ENCODE measurements at places on chromosomes 7 and 10. TPM values are rescaled to one million over a fixed set of nuclear protein-coding genes. Genes with fewer than 3 reads are reported as not detected.
A peak's percentile ranks its signal among the peaks of the same experiment; 100 is the strongest.

DNA sequence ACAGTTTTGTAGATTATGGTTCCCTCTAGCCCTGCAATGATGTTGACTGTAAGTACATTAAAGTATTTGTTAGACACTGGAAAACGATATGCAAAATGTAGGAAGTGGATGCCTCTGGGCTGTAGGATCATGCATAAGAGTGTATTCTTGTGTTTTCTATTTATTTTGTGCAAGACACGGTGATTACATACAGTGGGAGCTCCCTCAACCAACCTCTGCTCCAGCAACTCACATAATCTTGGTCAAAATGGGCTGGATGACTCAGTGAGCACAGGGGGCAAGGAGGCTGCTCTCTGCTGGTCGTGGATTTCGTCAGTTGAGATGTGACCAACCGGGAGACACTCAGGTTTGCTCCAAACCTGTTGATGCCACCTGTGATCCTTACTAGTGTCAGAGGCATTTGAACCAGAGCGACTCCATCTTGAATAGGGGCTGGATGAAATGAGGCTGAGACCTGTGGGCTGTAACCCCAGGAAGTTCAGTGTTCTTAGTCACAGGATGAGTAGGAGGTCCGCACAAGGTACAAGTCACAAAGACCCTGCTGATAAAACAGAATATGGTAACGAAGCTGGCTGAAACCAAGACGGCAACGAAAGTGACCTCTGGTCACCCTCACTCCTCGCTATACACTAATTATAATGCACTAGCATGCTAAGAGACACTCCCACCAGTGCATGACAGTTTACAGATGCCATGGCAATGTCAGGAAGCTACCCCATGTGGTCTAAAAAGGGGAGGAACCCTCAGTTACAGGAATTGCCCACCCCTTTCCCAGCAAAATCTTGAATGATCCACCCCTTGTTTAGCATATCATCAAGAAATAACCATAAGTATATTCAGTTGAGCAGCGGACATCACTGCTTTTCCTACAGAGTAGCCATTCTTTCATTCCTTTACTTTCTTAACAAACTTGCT lies 56.4 kb upstream of the FAM20C start:
- DNase-seq, result no peak

DNA sequence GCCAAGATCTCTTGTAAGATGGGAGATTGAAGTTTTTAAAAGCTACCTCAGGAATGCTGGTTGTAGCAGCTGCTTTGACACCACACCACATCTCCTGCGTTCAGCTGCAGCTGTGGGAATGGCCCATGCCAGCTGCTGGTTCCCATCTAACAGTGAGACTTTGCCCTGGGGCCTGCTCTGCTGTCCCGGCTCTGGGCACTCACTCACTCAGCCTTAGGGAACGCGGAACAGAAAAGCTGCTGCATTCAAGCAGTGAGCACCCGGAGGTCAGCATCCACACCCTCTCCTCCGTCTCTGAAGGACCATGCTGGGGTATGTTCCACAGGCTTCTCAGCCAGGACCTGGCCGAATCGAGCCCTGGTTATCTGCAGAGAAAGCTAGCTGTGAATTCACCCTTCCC lies 197.1 kb upstream of the CXCL12 start:
- peak; percentile 27 for DNase-seq

DNA sequence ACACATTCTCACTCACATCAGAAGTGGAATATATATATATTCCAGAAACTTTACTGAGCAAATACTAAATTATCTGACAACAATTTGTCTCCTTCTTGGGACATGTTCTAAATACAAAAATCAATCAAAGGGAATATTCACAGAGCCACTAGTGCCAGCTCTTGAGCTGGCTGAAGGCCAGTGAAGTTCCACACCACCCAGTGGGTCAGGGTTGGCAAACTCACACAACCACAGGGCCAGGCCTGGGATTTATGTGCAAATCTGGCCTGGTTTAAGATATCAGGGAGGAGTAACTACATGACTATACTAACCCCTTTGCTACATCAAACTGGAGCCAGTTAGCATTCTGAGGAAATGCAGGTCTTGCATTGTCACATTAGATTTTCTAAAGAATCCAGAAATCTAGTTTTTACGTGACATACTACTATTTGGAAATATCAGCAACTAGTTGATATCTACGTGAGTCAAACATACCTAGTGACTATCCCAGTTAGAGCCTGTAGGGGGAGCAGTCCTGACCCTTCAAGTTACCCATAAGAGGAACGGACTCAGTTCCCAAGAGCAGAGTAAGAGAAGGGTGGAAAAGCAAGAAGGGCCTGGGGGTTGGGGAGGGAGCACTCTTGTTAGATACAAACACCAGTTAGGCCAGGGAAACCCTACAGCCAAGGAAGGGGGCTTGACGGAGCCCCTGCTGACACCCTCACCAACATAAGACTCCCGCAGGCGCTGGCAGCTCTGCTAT lies 600.4 kb downstream of the KCNMA1 start:
- DNase-seq, result peak; percentile 11

GRCh38 chr7:45147858-45148652 lies 9.5 kb upstream of the RAMP3 start:
- DNase-seq, result no peak

DNA sequence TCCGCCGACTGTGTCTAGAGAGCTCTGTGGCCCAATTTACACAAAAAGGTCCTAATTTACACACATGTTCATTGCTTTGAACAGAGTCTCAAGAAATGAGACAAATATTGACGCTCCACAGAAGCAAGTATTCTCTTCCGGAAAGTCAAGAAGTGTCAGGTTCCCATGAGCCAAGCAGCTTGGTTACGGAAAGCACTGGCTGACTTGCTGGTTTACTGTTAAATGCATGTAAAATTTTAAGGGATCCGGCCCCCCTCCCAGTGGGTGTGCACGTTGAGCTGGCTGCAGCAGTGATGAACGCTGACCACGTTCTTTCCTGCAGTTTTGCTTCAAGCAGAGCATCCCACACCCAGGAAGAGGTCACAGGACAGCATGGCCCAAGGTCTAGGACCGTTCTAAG lies 76.8 kb downstream of the DIP2C start:
- no peak for DNase-seq

- DNase-seq, result no peak
Measured at GRCh38 chr10:112352044-112352443, 21.9 kb upstream of the ACSL5 start.

GRCh38 chr7:141679014-141679413 lies 23.0 kb downstream of the DENND11 start:
- DNase-seq, result no peak

GRCh38 chr10:69835875-69836730 lies 34.4 kb downstream of the COL13A1 start:
- no peak for DNase-seq

GRCh38 chr10:46308666-46309450 lies 22.1 kb downstream of the ANTXRL start:
- DNase-seq, result no peak

- no peak for DNase-seq
Measured at GRCh38 chr10:33939892-33940291, 605.4 kb upstream of the NRP1 start.

GRCh38 chr7:2140216-2141020 lies 92.3 kb downstream of the MAD1L1 start:
- DNase-seq, result no peak

- DNase-seq, result peak; percentile 43
Measured at GRCh38 chr10:52351914-52352330, 37.8 kb downstream of the DKK1 start.

The IDI2 gene
- total RNA-seq, result not detected

The COBL gene
- total RNA-seq, result not detected

All from M059J (cell line).